ENCODE measurements at places on chromosomes 5 and 9.
A peak's percentile ranks its signal among the peaks of the same experiment; 100 is the strongest.

GRCh38 chr9:129202613-129203555 is 24.8 kb upstream of the IER5L start:
- peak; percentile 88 for DNase-seq

DNA sequence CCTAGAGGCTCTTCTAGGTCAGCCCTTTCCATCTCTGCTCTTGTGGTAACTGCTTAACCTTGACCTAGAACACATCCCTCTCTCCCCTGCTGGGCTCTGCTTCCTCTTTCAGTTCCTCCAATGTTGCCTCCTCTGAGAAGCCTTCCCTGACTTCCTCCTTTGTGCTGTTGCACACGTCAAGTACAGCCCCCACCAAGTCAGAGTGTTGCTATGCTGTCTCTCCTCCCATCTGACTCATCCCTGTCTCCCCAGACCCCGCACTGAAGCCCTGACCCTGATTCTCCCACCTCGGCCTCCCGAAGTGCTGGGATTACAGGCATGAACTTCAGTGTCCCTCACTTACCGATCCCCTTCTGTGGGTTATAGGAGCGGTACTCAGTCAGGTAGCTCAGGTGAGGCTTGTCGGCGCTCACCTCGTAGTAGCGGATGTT is 10.4 kb upstream of the TRIM14 start:
- DNase-seq, result peak; percentile 42

DNA sequence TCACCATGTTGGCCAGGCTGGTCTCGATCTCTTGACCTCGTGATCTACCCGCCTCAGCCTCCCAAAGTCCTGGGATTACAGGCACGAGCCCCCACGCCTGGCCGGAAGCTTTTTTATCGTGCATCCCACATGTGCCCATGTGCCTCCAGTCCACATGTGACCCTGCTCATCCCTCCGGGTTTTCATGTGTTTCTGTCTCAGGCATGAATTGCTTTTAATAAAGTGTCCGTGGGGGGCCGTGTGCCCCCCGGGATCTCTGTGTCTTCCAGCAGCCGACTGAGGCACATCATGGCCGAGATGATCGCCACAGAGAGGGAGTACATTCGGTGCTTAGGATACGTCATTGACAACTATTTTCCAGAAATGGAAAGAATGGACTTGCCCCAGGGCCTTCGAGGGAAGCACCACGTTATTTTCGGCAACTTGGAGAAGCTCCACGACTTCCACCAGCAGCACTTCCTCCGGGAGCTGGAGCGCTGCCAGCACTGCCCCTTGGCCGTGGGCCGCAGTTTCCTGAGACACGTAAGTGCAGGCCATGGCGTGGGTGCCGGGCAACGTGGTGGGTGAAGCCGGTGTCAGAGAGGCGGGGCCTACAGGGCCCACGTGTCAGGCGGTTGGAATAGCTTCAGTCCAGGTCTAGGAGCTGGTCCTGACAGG is 22.1 kb upstream of the LRRC14B start:
- DNase-seq, result no peak

- DNase-seq, result no peak
Observed at GRCh38 chr9:121622387-121623203, 28.8 kb upstream of the DAB2IP start.

- no peak for DNase-seq
Observed at GRCh38 chr9:102922526-102922925, 72.6 kb upstream of the CYLC2 start.

- DNase-seq, result no peak
Observed at GRCh38 chr5:6728011-6728794, 15.0 kb downstream of the TENT4A start.

GRCh38 chr5:52077941-52078815 is 694.9 kb downstream of the ISL1 start:
- DNase-seq, result no peak

GRCh38 chr5:143402017-143402552 is 1.4 kb downstream of the NR3C1 start:
- peak; percentile 52 for DNase-seq

Data from RPMI8226 (cell line).